Muscle of back (tissue), 13 donors: ENCODE measurements at places on chromosomes 3 and 15. TPM values are rescaled to one million over a fixed set of nuclear protein-coding genes. Genes with fewer than 3 reads are reported as not detected.

DNA sequence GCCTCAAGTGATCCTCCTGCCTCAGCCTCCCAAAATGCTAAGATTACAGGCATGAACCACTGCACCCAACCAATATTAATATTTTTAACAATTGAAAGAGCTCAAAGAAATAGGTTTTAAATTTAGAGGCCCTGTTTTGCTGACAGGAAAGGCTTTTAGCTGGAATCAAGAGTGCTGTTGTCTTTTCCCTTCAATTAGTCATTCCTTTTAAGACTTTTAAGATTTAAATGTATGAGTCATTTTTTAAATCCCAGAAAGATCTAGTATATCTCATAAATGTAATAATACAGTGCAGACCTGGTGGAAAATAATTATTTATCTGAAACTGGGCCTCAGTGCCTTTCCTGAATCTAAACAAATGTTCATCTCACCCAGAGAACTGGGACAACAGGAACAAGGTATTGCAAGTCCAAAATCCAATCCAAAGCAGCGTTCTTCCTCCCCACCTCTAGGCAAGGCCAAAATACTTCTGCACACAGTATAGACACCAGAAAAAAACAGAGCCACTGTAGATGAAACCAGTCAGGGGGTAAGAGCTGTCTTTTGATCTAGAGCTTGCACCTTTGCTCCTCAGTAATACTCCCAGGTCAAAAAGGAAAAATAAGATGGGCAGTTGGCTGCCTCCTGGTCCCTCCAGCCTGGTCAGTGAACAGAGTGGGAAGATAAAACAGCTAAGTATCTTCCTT lies 14.4 kb downstream of the AGTR1 start:
- no peak for DNase-seq

GRCh38 chr3:194730365-194730764 lies 44.7 kb downstream of the FAM43A start:
- no peak for DNase-seq

DNA sequence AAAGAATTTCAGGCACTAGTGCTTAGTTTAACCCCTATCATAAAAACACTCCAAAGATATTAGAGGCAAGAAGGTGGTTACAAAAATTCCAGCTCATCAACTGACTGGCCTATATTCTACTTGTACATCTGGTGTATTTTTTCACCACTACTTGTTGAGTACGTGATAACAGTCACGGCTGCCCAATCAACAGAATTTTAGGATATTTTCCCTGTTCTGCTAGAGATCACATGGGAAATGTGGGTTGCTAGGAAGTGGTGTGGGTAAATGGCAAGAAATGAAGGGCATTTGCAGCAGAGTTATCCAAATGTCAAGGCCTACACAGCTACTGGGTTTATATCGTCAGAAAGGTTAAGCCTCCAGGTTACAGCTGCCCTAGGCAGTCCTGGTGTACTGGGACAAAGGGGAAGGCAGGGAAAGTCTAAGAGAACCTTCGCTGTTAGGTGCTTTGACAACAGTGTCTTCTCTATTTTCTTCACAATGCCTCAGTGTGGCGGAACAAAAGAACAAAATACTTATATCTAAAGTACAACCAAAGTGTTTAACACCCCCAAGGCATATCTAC lies 81.9 kb downstream of the FMN1 start:
- DNase-seq, result no peak

GRCh38 chr3:98372445-98372844 lies 18.0 kb upstream of the OR5K3 start:
- DNase-seq, result no peak

Gene SLC51A
- polyA plus RNA-seq, result 8.9 TPM

DNA sequence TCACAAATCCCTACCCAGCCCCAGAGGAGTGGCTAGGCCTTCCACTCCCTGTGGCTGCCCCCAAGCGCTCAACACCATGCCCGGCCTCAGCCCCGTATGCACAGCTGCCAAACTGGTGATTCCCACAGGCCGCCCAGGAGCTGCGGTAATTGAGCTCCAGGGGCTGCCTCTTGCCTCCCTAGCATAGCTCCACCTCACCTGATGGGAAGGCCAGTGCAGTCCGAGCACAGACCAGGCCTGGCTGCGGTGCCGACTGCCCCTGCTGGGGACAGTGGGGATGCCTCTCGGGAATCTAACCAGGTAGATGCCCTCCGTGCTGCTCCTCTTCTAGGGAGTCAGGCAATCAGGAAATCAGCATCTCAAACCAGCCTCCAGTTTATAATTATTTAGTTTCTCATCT lies 25.9 kb downstream of the SCN5A start:
- DNase-seq, result no peak

Gene IREB2
- 36.7 TPM for polyA plus RNA-seq

GRCh38 chr3:188049606-188050530 lies 104.1 kb upstream of the LPP start:
- DNase-seq, result no peak

Gene DAZL
- polyA plus RNA-seq, result not detected

Gene MOBP
- polyA plus RNA-seq, result 0.11 TPM

Gene PAQR9
- polyA plus RNA-seq, result not detected

- no peak for DNase-seq
These were observed 199.6 kb upstream of the SEMA6D start for GRCh38 chr15:47517737-47518136.

- DNase-seq, result no peak
These were observed 162.4 kb upstream of the CGNL1 start for GRCh38 chr15:57213862-57214261.

Gene PLXND1
- 131 TPM for polyA plus RNA-seq

GRCh38 chr3:243356-243725 lies 46.8 kb downstream of the CHL1 start:
- peak; percentile 31 for DNase-seq

GRCh38 chr3:140448001-140448400 lies 229.9 kb upstream of the TRIM42 start:
- DNase-seq, result no peak

- DNase-seq, result no peak
These were observed 121.3 kb upstream of the TBL1XR1 start for GRCh38 chr3:177318559-177318958.

- no peak for DNase-seq
These were observed 12.0 kb downstream of the CNTN4 start for GRCh38 chr3:2110597-2111117.

- DNase-seq, result no peak
These were observed 284.0 kb downstream of the SQOR start for GRCh38 chr15:45918839-45919238.

GRCh38 chr3:81936817-81937216 lies 175.4 kb upstream of the GBE1 start:
- DNase-seq, result no peak

GRCh38 chr3:16072420-16073110 lies 101.9 kb upstream of the GALNT15 start:
- no peak for DNase-seq

Gene HRG
- polyA plus RNA-seq, result not detected

DNA sequence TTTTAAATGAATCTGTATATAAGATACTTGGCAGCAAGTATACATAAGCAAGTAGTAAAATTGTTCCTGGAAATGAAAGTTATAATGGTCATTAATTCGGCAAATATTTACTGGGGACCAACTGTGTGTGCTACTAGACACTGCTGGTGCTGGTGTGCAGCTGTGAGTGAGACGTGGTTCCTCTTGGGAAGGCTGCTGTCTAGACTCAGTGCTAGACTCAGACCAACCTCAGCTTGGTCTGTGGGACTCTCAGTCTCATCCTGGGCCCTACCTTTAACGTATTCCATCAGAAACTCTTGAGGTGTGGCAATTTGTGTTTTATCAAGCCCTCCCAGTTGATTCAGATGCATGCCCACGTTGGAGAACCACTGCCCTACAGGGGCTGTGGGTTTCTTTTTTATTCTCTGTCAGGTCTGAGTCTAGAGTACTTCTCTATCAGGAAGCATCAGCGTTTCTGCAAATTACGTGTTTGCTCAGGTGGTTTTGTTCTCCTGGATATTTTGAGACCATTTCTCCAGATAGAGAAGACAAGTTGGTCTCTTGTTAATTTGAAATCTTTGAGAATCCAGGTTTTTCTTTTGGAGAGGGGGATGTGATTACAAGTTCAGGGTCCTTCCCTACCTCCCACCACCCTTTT lies 6.8 kb downstream of the TLNRD1 start:
- DNase-seq, result no peak

GRCh38 chr3:129370248-129370964 lies 58.0 kb downstream of the EFCAB12 start:
- no peak for DNase-seq

Gene ROPN1
- not detected for polyA plus RNA-seq

DNA sequence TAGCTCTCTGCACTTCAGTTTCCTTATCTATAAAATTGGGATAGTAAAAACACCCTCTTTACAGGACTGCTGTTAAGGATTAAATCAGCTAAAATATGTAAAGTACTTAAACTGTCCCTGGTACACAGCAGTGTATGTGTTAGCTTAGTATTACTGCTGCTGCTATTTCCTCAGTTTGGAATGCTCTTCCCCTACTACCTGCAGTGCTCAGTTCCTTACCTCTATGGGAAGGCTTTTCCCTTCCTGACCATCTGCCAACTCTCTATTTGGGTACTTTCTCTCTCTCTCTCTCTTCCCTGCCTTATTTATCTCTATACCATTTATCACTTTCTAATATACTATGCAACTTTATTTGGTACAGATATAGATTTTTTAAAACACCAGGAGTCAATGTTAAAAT lies 26.5 kb downstream of the KPNA4 start:
- no peak for DNase-seq

Gene GATM
- 272 TPM for polyA plus RNA-seq

- no peak for DNase-seq
These were observed 167.9 kb downstream of the PDE8A start for GRCh38 chr15:85149465-85150129.

- DNase-seq, result peak; percentile 98
These were observed at the start of gene DPP8 for GRCh38 chr15:65516997-65517865. Gene DPP8, minus strand, starts transcription at chr15:65517689. Its CDS starts 5,136 bp downstream, at chr15:65512553.

GRCh38 chr3:3783696-3784095 lies 15.5 kb upstream of the LRRN1 start:
- peak; percentile 30 for DNase-seq

Gene REC114
- polyA plus RNA-seq, result not detected

DNA sequence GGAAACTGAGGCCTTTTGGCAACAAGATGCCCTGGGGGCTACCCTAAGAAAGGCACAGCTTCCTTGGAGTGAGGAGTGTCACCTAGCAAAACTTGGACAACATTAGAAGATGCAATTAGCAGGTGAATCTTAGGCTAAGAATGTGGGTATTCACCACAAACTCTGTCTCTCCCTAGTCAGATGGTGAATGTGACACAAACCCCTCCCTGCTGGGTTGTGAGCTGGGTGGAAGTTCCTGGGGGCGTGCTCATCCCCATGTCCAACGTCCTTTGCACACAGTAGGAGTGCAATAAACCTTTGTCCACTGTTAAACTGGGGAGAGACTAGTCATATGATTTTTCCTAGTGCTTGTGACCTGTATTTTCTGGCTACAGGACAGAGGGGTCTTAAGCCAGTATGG lies 67.1 kb upstream of the SH3GL3 start:
- no peak for DNase-seq

DNA sequence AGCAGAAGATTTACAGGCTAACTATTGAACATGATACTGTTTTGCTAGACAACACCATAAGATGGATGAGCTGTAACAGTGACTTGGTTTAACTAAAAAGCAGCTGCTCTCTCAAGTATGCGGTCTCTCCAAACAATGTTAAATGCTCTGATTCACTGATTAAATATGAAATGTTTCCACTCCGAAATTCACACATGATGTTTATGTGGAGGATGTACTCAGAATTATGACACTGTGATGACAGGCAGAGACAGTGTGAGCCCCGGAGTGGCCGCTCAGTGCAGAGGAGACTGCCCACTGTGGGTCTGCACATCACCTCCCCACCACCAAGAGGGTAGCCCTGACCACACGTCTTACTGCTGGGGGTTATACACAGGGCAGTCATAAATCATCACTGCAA lies 83.9 kb upstream of the MEX3B start:
- DNase-seq, result no peak

GRCh38 chr15:83605111-83605945 lies 48.6 kb upstream of the ADAMTSL3 start:
- peak; percentile 74 for DNase-seq

DNA sequence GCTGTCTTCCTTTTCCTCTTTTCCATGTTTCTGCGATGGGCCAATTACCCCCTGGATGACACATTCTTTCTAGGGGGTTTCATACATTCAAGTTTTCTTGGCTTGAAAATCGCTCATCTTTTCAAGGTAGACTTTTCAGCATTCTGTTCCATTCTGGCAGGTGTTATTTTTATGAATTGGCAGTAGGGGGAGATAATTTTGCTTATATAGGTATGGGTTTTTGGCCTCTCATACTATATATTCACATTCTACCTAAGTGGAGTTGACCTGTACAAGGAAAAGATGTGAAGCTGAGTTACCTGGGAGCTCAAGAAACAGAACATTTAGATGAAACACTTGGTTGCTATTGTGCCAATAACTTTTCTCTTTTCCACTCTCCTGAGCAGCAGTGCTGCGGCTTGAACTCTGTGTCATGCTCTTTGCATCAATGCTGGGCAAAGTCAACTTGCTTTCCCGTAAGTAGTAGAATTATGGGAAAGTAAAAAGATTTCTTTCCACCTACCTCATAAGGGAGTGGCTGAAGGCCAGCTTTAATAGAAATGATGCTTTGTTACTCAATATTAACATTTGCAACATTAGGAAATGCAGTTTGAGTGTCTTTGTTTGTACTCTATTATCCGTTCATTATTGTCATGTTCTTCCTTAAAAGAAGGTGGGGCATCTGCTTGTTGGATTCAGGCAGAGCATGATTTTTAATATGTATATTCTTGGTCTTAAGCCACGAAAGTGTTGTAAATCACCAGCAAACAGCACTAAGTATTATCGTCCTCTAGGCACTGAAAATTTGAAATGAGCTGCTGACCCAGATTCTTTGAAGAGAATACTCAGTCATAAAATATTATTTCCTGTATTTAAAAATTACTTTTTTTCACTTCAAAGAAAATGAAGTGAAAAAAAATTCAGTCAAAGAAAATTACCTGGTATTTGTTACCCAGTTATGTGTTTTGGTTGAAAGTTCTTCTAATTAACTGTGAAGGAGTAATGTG lies 27.7 kb upstream of the MFSD1 start:
- DNase-seq, result peak; percentile 59

DNA sequence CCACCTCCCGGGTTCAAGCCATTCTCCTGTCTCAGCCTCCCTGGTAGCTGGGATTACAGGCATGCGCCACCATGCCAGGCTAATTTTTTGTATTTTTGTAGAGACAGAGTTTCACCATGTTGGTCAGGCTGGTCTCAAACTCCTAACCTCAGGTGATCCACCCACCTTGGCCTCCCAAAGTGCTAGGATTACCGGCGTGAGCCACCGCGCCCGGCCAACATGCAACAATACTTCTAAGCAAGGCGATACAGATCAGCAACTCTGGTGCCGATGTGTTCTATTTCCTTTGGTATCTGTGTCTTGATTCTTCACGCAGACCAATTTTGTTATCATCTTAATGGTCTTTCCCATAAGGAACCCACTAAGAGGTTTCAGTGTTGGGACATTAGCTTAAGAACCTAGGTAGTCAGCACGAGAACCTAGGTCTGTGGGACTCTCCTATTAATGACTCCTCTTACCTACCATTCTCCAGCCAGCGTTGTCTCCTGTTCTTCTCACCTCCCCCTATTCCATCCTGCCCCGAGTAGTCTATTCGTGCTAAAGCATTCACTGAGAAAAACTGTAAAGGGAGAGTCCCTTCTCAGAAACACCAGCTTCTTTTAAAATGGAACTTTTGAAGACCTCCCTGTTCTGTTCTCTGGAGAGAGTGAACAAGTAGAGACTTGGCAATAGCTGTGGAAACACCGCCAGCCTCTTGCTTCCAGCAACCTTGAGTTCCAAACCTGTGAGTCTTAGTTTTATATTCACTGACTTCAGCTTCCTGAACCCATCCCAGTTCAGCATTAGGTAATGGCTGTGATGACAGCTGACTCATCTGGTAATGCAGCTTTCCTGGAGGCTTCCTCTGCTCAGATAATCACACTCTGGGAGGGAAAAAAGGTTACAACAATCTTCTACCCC lies 61.2 kb downstream of the TSC22D2 start:
- DNase-seq, result peak; percentile 81
